Activated CD8-positive, alpha-beta memory T cell treated with anti-CD3 and anti-CD28 coated beads, Interleukin-2, amount 10 ng/mL, durations not matched to agents 7 days and 5 days (primary cell): ENCODE measurements at places on chromosomes 5 and 9. TPM values are rescaled to one million over a fixed set of nuclear protein-coding genes. Genes with fewer than 3 reads are reported as not detected.

DNA sequence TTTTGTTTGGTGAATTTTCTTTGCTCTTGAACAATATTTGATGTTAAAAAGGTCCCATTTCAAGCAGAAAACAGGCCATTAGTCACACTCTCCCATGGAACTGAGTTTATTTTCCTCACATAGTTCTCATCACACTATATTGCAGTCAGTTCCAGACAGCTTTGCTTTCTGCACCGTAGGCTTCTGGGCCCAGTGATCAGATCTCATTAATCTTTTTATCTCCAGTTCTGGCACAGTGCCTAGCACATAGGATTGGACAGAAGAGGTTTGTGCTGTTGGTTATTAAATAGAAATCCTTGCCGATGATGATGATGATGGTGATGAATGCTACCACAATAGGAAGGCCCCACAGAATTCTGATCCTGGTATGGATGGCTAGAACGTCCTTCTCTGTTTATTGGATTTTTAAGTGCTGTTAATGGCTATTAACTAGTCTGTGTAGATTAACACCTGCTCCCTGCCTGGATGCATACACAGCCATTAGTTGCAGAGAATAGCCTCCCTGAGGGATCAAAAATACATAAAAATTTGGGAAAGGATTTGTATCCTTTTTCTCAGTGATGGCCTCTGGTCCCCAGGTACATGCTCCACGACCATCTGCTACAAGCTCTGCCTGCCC, 52.0 kb upstream of the NTRK2 start:
- DNase-seq = no peak

Gene AGXT2
- not detected for total RNA-seq

Gene PCDH12
- 0.19 TPM for total RNA-seq

Gene FAT2
- total RNA-seq = not detected

DNA sequence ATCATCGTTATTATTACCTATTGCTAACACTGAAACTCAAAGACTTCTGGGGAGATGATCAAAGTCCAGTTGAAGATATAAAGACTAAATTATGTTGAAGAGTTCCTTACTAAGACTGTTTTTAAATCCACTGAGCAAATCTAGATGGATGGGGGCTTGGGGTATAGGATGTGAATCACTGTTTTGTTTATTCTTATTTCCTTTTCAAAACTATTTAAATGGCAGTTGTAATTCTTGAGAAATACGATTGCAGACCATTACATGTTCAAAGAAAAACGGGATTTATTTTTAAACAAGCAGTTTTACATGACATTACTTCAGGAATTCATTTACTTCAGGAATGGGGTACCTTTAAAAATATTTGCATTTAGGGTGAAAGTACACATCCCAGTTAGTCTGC, 4.3 kb downstream of the RASGRF2 start:
- DNase-seq = no peak

DNA sequence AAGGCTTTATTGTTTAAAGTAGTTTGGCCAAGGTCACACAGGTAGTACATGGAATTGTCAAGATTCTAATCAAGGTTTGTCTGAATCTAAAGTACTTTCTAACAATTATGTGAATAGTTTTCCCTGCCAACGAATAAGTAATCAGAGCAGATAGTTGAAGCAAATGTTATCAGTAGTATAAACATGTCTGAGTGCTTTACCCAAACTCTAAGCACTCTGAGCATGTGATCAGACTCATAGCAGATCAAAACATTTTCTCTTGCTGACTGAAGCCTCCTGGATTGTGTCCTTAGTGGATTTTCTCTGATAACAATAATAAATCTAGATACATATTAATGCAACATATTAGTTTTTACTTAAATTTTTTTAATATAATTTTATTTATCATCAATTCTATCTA, 995.0 kb downstream of the EFNA5 start:
- no peak for DNase-seq
